ENCODE measurements at places on chromosomes 7 and 10.

GRCh38 chr10:84654671-84655070, 326.3 kb downstream of the CCSER2 start:
- DNase-seq: no peak

DNA sequence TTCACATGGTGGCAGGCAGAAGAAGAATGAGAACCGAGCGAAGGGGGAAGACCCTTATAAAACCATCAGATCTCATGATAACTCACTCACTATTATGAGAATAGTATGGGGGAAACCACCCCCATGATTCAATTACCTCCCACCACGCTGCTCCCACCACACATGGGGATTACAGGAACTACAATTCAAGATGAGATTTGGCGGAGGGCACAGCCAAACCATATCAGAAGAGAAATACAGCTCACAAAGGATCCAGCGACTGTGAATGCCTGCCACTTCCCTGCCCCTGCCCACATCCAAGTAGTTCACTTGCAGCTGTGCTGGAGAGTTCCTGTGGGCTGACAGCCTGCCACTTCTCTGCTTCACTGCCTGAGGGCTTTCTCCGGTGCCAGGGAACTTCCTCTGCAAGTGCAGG, 148.7 kb downstream of the C7orf25 start:
- no peak for DNase-seq

DNA sequence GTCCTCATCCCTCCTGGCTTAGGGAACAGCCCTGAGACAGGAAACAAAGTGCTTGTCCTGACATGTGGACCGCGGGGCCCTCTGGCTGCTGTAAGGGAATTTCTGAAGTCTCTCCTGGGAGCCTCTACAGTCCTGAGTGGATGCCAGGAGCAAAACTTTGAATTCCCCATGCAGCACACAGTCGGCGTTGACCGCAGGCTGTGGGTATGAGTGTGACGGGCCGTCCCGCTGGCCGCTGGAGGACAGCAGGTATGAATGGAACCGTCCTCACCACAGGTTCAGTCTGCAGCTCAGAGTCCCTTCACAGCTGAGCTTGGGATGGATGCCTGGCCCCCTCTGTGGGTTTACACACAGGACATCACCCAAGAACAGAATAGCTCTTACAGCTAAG, 94.9 kb downstream of the GPR26 start:
- no peak for DNase-seq

DNA sequence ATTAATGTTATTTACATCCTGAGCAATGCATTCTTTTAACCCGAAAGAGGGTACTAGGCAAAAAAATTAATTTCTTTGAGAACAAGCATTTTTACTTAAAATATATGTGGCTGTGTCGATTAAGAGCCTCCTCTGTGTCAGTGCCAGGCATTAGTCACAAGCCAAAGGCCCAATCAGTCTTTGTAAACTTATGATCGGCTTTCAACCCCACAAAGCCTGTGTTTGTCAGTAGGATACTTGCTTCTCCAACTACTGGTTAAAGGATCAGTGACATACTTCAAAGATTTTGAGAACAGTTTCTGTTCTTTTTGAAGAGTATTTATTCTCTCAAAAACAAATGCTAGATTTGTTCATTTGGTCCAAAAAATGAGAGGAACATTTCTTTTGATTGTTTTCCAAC, 159.3 kb downstream of the NRCAM start:
- DNase-seq: no peak

DNA sequence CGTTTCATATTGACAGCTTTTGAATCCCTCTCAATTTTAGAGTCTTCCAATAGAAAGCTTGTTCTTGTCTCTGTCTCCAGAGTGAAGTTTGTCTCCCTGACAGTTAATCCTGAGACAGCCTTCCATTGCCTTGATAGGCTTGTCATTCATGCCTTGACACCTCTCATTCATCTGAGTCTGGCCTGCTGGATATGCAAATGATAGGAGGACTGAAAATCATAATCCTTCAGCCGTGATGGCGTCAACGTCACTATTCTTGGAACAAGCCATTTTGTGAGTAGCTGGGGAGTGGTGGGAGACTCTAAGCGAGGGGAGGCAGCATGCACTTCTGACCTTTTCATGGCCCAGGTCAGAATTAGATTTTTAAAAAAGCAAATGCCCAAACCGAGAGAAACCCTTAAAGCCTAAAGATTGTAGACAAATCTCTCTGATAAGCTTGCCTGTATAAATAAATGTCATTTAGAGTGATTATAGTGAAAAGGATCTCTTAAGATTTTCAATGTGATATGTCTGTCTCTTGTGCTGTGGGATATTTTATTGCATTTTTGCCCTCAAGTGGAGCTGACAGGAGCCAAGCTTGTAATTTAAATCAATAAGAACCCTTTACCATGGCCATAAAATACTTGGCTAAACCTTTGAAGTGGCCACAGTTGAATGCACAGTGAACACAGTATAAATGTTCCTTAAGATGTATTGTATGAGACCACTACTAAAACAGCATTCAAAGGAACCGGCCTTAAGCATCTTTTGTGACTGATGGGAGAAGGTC, 148.8 kb downstream of the SNX10 start:
- no peak for DNase-seq

- DNase-seq: no peak
Observed at GRCh38 chr7:114710499-114710898, 211.4 kb upstream of the MDFIC start.

DNA sequence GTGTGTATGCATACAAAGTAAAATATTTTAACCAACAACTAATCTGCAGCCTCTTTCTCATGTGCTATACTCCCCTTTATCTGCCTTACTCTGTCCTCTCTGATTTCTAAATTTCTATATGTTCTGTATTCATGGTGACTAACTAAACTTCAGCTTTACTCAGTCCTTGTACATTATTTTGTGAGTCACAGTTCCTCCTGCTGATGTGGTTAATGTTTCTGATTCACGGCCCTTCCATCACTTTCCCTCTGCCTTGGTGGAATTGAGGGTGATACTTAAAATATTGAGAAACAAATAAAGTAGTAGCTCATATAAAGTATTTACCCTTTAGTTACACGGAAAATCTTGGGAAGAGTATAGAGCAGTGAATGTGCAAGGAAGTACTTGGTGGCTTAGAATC, 899.1 kb upstream of the ZWINT start:
- DNase-seq: no peak

- DNase-seq: no peak
Observed at GRCh38 chr10:124213471-124213870, 120.1 kb upstream of the CHST15 start.

- no peak for DNase-seq
Observed at GRCh38 chr10:14356921-14357320, 26.2 kb upstream of the FRMD4A start.

DNA sequence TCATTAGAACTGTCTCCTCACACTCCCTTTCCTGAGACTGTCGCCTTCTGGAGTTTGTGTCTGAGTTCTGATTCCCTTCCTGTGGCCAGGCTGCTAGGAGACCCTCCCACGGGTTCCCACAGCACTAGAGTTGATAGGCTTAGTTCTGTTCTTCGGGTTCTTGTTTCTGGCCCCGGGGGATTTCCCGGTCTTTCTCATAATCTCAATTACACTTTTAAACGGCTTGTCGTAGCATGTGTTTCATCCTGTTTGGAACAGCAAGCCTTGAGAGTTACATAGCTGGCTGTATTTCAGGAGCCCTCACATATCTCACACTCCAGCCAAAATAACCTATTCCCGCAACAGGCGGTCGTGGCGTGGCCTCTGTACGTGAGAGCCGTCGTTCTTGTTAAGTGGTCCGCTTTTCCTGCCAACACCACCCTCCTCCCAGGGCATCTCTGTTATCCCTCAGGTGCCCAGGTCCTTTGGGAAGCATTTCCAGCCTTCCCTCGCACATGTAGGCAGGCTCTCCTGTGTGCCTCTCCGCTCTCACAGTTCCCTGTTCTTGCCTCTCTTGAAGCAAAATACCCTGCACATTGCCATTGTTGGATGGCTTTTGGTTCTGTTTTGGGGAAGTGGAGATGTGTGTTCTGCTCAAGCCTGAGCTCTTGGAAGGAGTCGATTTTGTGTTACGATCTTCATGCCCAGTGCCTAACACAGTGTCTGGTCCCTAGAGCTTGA, 46.0 kb downstream of the CDC123 start:
- DNase-seq: no peak

DNA sequence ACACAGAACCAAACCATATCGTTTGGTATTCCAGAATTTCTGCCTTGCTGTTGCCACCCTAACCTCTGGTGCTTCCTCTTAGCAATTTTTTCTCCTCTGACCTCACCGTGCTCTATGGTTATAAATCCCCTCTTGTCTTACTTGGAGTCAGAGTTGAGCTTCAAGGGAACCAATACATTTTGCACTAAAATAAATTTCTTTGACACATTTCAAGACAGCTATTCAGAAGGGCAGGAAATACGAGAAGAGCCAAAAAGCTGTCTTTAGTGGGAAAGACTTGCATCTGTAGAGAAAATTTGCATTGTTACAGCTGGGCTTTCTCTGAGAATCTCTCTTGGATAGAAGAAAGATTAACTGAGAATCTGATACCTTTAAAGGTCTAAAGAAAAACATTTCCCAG, 14.5 kb upstream of the AKR1C2 start:
- DNase-seq: no peak

GRCh38 chr7:25792586-25792985, 359.4 kb upstream of the NFE2L3 start:
- DNase-seq: no peak

- no peak for DNase-seq
Observed at GRCh38 chr10:93315246-93315645, 166.9 kb downstream of the MYOF start.

- peak; percentile 14 for DNase-seq
Observed at GRCh38 chr7:122143376-122143750, 686 bp downstream of the AASS start.

DNA sequence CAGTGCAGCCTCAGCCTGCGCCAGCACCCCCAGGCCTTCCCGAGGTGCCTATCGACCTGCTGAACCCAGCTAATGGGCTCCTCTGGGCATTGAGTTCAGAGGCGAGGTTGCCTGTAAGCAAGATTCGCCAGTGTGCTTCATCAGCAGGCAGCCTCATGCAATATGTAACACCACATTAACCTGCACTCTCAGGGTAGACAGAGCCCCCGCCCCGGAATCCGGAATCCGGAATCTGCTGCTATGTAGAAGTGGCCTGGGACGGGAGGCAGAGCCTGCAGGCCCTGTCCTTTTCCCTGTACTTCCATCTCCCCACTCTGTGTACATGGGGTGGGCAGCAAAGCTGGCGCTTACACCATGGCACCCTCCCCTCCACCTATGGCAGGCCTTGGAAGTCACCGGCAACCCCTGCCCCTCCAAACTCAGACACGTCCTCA, 83.9 kb upstream of the RET start:
- DNase-seq: no peak

DNA sequence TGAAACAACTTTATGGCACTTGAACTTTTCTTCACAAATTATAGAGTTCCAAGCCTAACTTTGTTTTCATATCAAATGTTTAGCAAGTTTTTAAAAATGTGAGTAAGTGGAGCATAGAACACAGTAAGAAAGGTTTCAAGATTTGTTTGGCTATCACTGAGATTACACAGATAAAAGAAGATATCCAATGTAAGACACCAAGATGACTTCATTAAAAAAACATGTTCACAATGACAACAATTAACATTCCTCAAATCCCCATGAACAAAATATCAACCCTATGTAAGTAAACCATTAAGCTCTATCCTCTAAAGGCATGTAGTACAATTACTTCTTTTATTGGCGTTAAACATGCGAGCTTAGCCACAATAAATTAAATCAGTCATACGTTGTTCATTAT, 129.7 kb downstream of the RELN start:
- no peak for DNase-seq

DNA sequence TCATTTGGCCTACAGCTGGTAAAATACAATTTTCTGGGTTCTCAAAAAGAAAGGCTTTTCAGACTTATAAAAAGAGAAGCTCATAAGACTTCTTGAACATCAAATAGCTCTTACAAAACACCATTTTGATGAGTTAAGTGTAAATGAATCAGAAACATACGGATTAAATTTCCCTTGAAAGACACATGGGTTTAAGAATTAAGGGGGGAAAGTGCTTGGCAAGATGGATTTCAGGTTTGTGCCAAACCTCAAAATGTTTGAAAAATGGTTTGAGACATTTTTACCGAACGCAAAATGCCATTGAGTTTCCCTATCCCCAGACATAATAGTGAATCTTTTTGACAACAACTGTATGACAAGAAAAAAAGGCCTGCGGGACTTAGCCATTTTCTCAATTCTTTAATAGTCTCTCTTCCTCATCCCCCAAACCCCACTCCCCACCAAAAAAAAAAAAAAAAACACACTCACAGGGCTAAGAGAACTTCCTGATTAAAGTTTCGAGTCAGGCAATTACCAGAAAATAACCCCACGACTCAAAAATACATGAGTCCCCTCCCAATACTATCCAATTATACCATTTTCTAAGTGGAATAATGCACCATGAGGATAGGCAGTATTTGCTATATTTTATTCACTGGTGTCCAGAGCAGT, 260.1 kb downstream of the TRIL start:
- DNase-seq: no peak

DNA sequence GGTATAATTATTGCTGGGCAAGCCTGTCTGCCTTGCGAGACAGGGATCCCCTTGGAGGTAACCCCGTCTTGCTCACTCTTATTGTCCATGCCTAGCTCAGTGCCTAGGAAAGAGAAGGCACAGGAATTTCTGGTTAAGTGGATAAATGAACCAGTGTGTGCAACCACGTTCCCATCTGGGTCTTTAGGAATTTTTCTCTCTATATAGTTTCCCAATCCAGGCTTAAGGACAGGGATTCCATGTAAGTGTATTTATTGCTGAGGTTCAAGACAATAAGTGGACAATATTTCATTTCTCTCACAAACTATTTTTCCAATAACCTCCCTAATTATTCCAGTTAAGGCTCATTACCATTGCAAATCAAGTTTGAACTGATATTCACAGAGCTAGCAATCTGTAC, 8.9 kb upstream of the ADAM12 start:
- no peak for DNase-seq

GRCh38 chr10:114538181-114538906, 119.7 kb downstream of the ABLIM1 start:
- DNase-seq: peak; percentile 81

DNA sequence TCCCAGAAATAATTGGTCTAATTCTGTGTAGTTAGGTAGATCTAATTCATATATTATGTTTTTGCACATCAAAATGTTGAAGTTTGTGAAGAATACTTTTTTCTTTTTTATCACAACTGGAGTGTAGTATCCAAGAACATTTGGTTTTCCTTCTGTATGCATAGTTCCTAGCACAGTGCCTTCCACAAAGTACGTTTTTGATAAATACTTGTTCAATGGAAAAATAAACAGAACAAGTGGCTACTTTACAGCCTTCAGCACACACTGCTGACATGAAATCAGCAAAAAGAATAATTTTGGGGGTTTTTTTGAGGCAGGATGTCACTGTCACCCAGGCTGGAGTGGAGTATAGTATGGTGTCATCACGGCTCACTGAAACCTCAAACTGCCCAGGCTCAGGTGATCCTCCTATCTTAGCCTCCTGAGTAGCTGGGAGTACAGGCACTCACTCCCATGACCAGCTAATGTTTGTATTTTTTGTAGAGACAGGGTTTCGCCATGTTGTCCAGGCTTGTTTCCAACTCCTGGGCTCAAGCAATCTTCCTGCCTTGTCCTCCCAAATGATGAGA, 27.9 kb downstream of the TARP start:
- no peak for DNase-seq

GRCh38 chr7:119935418-119936025, 337.5 kb upstream of the KCND2 start:
- DNase-seq: no peak

Measured in CD4-positive, alpha-beta T cell treated with Interleukin-17A for 4 hours (primary cell).